ENCODE measurements at places on chromosomes 2 and 18.
A peak's percentile ranks its signal among the peaks of the same experiment; 100 is the strongest.

- DNase-seq = no peak
Observed at GRCh38 chr18:32244881-32245280, 55.0 kb downstream of the MEP1B start.

DNA sequence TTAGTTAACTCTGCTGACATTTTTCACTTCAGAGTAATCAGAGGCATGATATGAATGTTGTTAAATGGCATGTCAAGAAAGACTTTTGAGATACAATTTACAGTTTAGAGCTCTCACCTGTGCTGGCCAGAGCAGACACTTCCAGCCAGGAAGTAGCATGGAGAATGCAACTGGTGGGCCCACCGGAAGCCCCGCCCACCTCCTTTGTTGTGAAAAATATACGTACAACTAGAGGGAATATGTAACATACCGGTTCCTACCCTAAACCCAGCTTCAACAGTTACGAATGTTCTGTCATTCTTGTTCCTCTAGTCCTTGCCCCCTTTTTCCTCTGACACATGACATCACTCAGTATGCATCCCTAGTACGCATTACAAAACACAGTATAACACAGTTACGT, 70.2 kb upstream of the ITM2C start:
- no peak for DNase-seq

DNA sequence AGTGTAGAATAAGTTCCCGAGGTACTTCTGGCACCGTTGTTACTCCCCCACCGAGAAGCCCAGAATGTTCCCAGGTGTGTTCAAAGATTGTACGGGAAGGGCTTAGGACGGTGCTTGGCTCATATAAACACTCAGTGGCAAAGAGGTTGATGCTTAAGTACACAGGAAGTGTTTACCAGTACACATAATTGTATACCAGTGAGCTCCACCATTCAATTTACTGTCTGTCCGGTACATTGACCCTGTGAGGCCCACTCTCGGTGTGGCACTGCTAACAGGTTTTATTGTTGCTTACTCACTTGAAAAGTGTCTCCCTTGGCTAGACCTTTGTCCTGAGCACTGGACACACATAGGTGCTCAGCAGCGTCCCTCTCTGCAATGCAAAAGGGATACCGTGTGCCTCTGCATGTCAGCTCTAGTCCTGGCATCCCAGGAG, 191.0 kb downstream of the NEDD4L start:
- DNase-seq = no peak

DNA sequence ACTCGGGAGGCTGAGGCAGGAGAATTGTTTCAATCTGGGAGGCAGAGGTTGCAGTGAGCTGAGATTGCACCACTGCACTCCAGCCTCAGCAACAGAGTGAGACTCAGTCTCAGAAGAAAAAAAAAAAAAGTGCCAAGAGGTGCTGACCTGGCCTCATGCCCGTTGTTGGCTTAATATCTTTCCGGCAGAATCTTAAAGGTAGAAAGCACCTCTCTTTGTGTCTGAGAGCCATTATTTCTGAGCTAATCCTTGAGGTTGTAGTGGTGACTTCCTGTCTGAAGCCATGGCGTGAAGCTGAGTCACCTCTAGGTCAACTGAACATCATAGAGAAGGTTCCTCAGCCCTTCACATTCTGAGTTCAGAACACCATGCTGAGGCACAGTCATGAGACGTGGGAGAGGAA, 60.4 kb downstream of the WDSUB1 start:
- peak; percentile 47 for DNase-seq

- no peak for DNase-seq
Observed at GRCh38 chr2:26581266-26581990, 59.7 kb downstream of the CIB4 start.

DNA sequence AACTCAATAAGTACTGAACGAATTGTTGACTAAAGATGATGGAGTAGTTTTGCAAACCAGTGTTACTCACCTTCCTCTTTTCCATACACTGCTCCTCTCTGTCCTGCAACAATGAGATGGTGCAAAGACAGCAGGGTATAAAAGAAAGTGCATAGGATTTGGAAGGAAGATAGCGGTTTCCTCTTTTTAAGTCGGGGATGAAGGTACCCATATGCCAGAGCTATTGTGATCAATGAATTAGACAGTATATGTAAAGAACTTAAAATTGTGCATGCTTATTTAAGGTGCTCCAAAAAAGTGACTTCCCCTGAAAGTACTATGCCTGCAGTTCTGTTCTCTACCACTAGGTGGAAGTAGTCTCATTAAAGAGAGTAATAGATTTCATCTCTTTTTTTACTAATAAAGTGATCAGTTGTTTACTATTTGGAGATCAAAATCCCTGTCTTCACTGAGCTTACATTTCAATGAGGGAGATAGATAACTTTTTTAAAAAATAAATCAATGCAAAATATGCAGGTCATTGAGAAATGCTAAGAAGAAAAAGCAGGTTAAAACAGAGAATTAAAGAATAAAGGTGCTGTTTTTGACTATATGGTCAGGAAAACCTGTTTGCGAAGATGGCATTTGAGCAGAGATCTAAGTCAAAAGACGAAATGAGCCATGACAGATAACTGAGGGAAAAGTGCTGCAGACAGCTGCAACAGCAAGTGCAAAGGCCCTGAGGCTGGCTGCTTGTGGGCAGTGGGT, 339.7 kb upstream of the SLC14A2 start:
- no peak for DNase-seq

DNA sequence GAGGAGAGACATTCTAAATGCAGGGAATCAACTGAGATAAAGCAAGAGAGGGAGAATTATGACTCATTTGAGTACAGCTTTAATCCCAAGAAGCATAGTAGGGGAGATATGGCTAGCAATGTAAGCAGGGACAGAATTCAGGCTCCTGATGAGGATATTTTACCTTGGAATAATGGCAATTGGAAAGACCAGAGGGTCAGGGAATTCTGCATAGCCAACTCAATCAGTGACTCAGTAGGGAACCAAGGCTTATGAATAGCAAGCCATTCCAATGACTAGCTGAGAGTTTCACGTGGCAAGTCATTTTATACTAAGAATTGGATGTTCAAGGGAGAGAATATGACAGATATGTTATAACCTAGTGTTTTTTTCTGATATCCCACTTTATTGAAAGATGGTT, 563.8 kb upstream of the NETO1 start:
- no peak for DNase-seq

DNA sequence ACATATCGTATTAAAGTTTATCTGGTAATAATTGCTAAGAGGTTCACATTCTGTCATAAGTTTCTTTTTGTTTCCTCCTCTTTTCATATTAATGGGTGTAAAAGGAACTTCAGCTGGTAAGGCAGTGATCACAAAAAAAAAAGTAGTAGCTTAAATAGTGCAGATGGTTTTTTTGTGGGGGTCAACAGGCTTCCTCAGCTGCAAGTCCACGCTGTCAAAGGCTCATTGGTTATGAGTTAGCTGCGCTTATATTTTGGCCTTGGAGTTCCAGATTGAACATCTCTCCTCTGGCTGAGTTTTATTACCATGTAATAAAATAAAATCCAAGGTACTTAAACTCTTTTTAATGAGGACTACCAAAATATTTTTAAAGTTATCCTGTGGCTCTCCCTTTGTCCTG, 277.0 kb upstream of the ZEB2 start:
- DNase-seq = no peak

DNA sequence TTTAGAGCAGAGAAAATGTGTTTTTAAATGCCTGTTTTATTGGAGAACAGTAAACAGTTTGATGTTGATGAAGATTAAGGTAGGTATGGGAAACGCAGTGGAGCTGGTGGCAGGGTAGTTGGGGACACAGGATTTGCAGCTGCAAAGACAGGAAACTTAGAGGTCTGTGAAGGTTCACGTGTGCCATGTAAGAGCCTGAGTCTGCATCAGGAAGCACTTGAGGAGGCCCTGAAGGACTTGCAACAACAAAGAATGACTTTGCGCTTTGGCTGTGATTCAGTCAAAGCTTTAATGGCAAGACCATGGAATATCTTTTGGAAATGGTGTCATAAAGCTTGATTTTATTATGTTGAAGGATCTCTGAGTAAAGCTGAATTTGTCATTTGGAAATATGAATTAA, 347.6 kb upstream of the KCNJ3 start:
- no peak for DNase-seq

GRCh38 chr2:2950403-2950952, 427.1 kb downstream of the EIPR1 start:
- no peak for DNase-seq

DNA sequence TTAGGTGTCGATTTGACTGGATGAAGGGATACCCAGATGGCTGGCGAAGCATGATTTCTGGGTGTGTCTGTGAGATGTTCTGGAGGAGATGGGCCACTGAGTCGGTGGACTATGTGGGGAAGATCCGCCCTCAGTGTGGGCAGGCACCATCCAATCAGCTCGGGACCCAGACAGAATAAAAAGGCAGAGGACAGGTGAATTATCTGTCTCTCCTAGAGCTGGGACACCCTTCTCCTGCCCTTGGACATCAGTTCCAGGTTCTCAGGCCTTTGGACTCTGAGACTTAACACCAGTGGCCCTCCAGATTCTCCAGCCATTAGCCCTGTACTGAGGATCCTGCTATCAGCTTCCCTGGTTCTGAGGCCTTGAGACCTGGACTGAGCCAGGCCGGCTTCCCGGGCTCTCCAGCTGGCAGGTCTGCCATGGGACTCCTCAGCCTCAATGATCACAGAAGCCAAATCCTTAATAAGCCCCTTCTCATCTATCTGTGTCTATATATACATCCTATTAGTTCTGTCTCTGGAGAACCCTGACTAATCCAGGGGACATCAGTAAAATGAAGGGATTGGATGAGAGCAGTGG, 11.7 kb downstream of the PROC start:
- no peak for DNase-seq

- no peak for DNase-seq
Observed at GRCh38 chr2:189581354-189582139, 961 bp upstream of the SLC40A1 start.

All from H54 (cell line).